ENCODE measurements at places on chromosomes 3 and 15.

DNA sequence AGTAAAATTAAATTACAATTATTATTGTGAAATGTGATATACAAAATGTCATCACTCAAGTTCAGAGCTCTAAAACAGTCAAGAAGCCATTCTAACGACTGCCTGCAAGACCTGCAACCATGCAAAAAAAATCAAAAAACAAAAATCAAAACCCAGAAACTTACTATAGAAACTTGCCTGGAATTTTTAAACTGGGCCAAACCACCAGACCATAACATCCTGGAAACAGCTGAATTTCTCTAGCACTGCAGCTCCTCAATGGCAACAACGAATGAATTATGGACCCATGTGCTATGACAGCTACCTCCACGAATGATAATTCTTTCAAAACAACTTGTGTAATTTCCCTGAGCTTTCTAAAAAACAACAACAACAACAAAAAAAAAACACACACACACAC lies 130.0 kb upstream of the KCNMB2 start:
- DNase-seq: no peak

GRCh38 chr3:72193771-72194430 lies 409.0 kb upstream of the PROK2 start:
- no peak for DNase-seq

GRCh38 chr3:8776406-8776805 lies 7.0 kb upstream of the OXTR start:
- DNase-seq: no peak

DNA sequence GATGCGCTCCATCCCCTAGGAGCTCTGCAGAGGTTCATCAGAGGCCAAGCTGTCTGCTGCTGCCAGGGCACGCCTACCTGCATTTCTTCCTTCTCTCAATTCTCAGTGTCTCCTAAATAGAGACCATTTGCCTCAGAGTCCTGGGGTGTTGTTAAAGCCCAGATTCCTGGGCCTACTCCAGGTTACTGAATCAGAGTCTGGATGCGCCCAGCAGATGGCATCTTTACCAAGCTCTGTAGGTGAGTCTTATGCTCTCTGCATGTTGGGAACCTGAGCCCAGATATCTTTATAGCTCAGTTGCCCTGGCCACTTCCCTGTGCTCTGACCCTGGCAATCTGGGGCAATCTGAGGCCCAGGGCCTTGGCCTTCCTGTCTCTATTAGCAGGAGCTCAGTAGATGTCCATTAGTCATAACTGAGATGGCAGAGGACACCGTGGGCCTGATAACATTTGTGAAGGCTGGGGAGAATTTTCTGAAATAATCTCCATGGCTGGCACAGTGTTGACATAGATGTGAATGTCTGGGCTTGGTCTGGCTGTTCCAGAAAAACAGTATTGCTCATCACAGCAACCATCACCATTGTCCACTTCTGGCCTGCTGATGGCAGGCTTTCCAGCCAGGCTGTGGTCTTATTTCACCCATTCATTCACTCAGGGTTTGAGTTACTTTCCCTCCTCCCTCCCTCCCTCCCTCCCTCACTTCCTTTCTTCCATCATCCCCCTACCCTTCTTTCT lies 13.3 kb upstream of the RBP1 start:
- no peak for DNase-seq

DNA sequence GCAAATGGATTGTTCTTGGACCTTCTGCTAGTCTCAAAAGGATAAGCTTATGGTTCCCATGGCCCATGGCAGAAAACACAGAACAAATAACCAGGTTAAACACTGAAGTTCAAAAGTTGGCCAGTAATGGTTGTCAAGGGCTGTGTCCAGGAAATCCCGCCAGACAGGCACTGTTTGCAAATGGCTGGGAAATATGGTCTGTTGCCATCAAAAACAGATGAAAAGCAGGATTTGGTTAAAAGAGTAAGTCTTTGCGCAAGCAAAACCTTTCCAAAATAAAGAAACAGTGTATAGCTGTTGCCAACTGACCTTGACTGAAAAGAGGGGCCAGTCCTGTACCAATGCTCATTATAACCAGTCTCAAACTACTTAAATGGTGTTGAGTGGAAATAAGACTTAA lies 58.6 kb downstream of the WWTR1 start:
- DNase-seq: no peak
